NCI-H2081 (cell line): ENCODE measurements at places on chromosomes 12 and 14.
A peak's percentile ranks its signal among the peaks of the same experiment; 100 is the strongest.

DNA sequence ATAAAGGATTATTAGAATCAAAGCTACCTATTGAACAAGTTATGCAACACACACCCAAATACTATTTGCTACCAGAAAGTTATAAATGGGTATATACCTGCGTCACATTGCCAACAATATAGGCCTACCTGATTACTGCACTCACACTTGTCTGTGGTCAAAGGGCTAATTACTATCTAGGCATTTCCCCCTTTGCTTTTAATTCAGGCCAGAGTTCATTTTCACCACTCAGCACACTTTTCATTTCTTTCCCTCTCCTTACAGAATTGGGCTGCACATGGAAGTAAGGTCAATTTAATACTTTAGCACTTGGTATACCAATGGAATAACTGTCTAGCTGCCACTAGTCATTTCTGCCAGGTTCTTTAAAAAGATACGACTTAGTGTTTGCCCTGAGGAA lies 1.7 kb downstream of the SOS2 start:
- no peak for DNase-seq

DNA sequence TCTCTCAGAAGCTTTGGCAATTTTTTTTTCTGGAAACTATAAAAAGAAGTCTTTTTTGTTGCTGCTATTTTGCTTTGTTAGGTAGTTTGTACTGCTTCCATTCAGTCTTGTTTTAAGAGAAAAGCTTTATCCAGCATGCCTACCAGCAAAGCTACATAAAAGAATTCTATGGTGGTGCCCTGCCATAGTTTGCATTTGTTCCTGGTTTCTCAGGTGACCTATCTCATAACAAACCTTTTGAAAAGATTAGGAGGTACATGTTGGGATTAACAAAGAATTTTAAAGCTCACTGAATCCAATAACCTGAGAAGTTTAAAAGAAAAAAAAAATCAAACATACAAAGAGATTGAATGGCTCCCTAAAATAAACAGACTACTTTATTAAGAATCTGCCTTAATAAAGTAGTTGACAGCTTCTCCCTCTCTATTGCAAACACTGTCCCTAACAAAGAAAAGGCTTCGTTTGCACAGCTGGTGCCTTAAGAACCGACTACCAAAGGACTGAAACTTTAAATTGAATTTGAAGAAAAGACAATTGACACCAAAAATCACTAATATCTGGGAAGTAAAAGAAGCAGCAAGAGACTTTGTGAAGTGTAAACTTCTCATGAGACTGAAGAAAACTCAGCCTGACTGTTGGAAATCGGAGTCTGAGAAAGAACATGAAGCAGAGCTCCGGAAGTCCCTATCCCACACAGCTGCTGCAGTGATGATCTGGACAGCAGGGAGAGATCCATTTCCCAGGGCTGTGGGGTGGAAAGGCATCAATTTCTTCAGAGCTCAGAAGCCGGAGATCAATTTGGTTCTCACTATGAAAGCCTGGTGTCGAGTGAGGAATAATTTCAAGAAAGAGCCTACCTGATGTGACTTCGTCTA lies 102.7 kb upstream of the PLEKHA5 start:
- DNase-seq = no peak

DNA sequence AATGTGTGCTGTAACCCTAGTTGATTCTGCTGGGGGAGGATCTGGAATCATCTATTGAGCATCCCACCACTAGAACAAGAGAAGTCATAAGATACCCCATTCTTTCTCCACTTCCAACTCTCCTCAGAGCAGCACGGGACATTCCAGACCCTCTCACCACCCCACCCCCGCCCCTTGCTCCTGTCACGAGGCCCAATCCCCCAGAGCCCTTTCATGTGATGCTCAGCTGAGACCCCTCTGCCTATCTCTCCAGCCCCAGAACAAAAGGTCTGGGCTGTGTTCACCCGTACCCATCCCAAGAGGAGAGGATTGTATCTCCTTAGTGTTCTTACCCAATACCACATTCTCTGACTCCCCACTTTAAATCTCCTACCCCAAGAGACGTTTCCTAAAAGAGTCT lies 602 bp downstream of the PMEL start:
- no peak for DNase-seq

DNA sequence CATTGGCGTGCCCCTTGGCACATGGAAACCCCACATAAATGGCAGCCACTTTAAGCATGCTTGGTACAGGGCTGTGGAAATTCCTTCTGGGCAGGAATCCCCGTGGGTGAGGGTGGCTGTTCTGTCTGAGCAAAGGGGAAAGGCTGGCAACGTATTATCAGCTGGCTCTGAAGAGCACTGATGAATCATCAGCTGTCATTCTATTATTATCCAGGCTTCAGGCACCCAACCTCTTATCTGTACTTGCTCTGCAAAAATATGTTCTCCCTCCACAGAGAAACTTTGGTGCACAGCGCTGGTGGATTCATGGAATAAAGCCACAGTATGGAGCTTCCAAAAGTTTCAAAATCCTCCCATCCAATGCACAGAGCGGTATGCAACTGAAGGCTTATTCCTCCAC lies 167.1 kb downstream of the TBX5 start:
- DNase-seq = no peak

DNA sequence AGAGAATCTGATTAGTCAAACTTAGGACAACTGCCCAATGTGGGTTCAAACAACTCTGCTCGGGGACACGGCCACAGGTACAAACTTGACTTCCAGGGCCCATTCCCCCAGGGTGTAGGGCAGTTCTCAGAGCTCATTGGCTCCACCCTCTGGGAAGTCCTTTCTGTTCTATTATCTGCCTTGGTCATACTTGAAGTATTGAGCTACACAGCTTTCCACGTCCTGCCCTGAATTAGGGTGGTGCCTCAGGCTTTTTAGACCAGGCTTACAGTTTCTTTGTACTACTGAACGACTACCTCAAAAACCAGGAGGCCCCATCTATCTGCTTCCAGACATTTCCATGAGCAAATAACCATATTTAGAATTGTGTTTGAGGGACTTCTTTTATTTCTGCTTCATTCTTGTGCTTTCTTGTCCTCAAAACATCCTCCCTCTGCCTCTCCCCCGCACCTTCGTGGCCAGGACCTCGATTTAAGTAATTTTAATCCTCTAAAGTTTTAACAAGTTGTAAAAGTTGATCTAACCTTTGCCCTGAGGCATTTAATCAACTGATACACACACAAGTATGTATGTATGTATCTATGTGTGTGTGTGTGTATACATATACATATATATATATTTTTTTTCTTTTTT lies 281.7 kb upstream of the AMIGO2 start:
- DNase-seq = no peak

DNA sequence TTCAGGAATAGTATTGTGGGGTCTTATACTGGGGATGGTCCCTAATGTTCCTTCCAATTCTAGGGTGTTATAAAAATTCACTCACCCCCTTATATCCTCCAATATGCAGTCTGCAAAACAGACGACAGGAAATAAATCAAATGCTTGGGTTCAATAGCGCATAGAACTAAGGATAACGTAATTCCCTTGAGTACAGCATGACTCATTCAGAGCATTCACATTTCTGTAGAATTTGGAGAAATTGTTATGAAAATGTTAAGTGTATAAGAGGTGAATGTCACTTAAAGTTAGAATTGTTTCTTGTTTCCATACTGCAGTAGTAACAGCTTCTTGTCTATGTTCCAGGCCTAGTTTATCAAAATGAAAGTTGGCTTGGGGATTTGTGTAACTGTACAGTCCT lies 271.4 kb downstream of the RPS29 start:
- DNase-seq = no peak

GRCh38 chr14:69327507-69327906 lies 67.5 kb downstream of the GALNT16 start:
- no peak for DNase-seq

- no peak for DNase-seq
Measured at GRCh38 chr14:88325883-88326282, 2.8 kb upstream of the KCNK10 start.

- DNase-seq = no peak
Measured at GRCh38 chr12:114447274-114447716, 41.4 kb upstream of the TBX5 start.

DNA sequence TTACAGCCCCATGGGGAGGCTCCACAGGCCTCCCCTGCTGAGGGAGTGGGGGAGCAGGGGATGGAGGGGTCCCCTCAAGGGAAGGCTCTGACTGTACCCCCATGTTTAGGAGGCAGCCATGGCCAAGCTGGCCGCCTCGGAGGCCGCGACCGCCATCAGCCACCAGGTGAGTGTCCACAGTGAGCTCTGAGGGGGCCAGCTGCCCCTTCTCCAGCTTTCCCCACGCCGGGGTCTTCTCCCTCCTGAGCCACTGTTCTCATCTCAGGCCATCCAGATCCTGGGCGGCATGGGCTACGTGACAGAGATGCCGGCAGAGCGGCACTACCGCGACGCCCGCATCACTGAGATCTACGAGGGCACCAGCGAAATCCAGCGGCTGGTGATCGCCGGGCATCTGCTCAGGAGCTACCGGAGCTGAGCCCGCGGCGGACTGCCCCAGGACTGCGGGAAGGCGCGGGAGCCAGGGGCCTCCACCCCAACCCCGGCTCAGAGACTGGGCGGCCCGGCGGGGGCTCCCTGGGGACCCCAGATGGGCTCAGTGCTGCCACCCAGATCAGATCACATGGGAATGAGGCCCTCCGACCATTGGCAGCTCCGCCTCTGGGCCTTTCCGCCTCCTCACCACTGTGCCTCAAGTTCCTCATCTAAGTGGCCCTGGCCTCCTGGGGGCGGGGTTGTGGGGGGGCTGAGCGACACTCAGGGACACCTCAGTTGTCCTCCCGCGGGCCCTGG lies 13.6 kb downstream of the ACADS start:
- no peak for DNase-seq

DNA sequence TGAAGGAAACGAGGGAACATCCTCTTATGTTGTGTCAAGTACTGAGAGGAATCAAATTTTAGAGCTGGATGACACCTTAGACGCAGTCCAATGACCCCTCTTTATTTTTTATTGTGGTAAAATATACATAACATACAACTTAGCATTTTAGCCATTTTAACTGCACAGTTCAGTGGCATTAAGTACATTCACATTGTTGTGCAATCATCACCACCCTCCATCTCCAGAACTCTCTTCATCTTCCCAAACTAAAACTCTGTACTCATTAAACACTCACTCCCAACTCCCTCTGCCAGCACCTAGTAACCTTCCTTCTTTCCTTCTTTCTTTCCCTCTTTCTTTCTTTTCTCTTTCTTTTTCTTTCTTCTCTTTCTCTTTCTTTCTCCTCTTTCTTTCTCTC lies 97.2 kb upstream of the SLC24A4 start:
- no peak for DNase-seq

DNA sequence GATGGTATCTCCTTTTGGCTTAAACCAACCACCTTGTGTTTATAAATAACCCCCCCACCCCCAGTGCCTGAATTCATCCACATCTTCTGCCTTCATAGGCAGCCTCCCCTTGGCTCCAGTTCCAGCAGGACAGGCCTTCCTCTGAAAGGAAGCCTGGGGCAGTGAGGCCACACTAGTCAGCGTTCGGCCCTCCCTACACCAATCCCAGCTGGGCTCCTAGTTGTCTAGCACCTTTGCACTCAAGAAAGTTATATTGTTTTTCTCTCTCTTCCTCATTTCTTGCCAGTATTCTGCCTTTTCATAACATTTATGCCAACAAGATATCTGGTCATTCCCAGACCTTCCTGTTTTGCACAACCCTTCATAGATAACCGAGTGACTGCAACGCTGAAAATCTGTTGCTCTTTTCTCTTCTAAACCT lies 73.1 kb upstream of the ACTN1 start:
- DNase-seq = no peak

GRCh38 chr12:103548622-103549601 lies 38.2 kb upstream of the STAB2 start:
- DNase-seq = peak; percentile 82

GRCh38 chr14:92945959-92946846 lies 23.3 kb downstream of the CHGA start:
- peak; percentile 18 for DNase-seq

- no peak for DNase-seq
Measured at GRCh38 chr14:95117937-95118721, 39.2 kb downstream of the DICER1 start.

DNA sequence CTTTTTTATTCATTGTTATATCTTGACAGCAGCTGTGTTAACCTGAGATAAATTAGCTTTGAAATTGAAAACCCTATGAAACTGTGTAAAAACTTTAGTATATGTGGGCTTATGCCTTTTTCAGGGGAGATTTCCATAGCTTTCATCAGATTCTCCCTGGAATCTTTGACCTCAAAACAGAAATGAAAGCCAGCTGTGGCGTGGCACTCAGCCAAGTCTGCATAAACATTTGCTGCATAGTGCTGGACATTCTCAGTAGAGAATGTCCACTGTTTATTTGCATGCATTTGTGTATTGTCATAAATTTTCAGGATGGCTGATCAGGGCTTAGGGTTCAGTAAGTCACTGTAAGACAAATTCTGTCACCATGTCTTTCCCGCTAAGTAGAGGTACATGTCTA lies 115.3 kb upstream of the NAP1L1 start:
- DNase-seq = no peak

DNA sequence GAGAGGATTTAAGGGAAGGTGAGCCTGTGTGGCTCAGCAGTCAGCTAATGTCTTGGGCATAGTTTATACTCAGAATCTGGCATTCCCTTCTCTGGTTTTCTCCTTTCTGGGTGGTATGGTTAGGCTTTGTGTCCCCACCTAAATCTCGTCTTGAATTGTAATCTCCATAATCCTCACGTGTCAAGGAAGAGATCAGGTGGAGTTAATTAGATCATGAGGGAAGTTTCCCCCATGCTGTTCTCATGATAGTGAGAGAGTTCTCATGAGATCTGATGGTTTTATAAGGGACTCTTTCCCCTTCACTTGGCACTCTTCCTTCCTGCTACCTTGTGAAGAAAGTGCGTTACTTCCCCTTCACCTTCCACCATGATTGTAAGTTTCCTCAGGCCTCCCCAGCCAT lies 169.8 kb upstream of the PELI2 start:
- DNase-seq = no peak

GRCh38 chr14:71488703-71489191 lies 443.5 kb upstream of the RGS6 start:
- no peak for DNase-seq

DNA sequence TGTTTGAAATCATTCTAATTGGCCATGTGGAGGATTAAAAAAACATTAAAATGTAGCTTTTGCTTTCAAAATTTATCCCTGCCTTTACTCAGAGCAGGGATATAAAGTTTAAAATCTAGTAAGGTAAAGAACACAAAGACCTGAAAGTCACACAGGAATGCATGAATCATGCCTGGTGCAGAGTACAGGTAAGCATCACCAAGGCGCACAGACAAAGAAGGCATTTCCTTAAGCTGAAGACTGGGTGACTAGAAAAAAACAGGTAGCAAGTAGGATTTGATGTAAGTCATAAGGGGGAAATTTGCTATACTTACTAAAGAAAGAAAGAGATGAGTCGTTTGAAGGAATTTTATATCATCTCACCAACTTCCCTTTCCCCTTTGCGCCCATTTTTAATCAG lies 405.6 kb downstream of the GXYLT1 start:
- DNase-seq = no peak

DNA sequence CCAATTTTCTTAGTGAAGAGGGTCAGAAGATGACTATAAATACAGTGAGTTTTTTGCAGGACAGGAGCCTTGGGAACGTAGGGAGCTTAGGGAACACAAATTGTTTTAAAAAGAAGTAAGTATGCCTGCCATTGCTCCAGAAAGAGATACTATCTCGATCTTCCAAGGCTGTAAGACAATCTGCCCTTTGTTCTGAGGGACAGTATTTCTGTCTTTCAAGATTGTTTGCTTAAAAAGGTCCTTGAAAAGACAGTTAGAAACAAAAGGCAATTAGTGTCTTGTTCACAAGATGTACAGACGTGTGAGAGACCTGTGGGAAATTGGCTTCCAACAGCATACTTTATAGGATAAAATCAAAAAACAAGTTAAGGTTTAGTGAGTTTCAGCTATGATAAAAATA lies 321.2 kb upstream of the FAR2 start:
- DNase-seq = no peak
